GM12892 (cell line): ENCODE measurements at places on chromosomes 12 and 14.

GRCh38 chr12:55931317-55931779 is 386 bp downstream of the DGKA start:
- no peak for DNase-seq

GRCh38 chr12:120936197-120936596 is 32.0 kb upstream of the SPPL3 start:
- DNase-seq: no peak

GRCh38 chr14:71361336-71361735 is 454.1 kb downstream of the PCNX1 start:
- no peak for DNase-seq

GRCh38 chr12:69682110-69682755 is 16.9 kb downstream of the BEST3 start:
- DNase-seq: no peak

DNA sequence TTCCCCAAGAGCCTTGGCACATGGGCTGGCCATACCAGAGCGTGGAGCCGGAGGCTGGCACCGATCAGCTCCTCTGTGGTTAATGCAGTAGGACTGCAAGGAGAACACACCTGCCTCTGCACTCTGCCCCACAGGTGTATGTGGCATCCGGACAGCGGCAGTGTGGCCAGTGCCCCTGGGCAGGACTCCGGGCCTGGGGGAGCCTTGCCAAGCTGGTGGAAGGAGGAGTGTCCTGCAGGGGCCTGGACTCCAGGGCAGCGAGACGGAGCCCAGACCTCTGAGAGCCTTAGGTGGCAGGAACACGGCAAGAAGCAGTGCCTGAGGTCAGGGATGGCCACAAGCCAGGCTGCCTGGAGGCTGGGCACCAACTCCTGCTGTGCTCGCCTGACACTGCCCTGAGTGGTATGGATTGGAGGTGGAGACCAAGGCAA is 5.3 kb upstream of the BEGAIN start:
- no peak for DNase-seq

- DNase-seq: peak; percentile 46
Observed at GRCh38 chr14:51846631-51847488, 13.6 kb upstream of the GNG2 start.

GRCh38 chr12:46439793-46440511 is 67.4 kb upstream of the SLC38A2 start:
- DNase-seq: no peak

GRCh38 chr14:61618448-61618847 is 76.9 kb upstream of the HIF1A start:
- DNase-seq: no peak

GRCh38 chr14:89371585-89372511 is 45.2 kb downstream of the FOXN3 start:
- no peak for DNase-seq

DNA sequence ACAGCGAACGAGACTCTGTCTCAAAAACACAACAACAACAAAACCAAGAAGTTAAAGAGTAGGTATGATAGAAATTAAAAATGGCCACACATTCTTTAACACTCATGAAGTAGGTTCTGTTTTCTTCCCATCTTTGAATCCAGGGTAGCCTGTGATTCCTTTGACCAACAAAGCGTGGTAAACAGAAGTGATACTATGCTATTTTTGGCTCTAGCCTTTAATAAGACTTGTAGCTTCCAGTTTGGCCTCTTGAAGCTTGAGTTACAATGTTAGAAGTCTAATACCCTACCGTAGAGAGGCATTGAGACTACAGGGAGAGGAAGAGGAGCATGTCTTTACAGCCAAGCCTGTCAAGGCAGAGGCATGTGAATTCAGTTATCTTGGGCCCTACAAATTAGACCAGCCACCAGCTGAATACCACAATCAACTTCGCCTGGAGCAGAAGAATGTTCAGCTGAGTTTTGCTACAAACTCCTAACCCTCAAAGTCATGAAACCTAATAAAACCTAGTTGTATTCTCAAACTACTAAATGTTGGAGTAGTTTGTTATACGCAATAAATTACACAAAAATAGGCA is 4.9 kb upstream of the NEMF start:
- no peak for DNase-seq

- DNase-seq: no peak
Observed at GRCh38 chr12:34335819-34336262, 313.5 kb downstream of the ALG10 start.

DNA sequence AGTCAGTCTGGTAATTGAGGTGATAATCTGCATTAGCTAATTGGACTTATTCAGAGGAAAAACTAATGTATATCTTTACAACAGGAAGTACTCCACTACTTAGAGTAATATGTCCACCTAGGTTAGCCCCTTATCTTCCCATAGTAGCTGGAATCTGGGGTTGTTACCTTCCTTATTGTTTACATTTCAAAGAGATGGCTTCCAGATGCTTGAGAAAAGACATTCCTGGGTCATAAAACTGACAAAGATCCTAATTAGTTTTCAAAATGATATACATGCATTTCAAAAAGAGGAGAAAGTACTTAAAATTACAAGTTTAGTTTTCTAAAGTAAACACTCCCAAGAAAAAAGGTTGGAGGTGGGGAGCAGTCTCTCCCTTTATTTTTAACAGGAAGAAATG is 78.1 kb downstream of the RPL10L start:
- no peak for DNase-seq

DNA sequence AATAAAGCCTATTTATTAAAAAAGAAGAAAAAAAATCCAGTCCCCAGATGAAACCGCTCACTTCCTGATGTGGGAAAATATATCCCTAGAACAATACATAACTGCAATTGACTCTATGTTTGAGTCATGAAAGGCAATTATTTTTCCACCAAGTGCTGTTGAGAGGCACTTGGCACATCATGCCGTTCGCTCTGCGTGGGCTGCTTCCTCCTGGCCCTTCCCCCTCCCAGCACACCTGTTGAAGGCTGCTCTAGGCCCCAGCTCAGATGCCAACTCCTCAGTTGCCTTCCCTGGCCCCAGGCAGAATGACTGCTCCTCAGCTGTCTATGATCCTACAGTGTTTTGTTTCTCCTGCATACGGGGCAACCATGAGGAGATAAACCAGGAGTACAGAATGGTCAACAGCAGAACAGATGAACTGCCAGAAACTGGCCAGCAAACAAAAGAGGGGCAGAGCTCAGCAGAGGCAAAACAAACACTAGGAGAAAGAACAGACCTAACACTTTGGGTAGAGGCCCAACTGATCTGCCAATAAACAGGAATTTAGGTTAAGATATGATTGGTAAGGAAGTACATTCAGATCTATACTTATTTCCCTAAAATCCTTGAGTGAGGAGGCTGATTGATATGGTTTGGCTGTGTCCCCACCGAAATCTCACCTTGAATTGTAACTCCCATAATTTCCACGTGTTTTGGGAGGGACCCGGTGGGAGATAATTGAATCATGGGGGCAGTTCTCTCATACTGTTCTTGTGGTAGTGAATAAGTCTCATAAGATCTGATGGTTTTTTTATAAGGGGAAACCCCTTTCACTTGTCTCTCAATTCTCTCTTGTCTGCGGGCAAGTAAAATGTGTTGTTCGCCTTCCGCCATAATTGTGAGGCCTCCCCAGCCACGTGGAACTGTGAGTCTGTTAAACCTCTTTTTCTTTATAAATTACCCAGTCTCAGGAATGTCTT is 58.6 kb downstream of the SLC38A1 start:
- no peak for DNase-seq

DNA sequence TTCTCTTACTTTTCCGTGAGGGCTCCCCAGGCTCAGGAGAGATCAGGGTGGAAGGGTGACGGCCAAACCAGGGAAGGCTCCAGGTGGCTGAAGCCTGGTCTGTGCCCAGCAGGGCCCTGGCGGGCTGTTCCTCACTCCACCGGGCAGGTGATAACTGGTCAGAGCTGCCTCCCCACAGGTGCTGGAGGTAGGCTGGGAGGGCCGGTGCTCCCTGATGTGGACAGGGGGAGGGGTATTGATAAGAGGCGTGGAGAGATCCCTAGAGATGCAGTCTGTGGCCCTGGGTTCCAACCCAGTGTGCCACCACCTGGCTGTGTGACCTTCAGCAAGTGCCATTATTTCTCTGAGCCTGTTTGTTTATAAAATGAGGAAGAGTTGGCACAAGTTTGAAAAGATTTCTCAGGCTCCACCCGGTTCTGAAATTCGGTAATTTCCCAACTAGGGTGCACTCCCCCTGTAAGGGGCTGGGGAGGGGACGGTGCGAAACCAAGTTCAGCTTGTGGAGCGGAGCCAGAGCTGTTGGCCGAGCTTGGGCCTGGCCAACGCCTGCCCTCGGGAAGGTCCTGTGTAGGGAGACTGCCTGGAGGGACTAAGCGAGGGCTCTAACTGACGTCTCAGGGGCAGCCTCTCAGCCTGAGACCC is 1.0 kb upstream of the NR4A1 start:
- DNase-seq: no peak

- DNase-seq: no peak
Observed at GRCh38 chr12:107349839-107350238, 256.5 kb upstream of the CRY1 start.

DNA sequence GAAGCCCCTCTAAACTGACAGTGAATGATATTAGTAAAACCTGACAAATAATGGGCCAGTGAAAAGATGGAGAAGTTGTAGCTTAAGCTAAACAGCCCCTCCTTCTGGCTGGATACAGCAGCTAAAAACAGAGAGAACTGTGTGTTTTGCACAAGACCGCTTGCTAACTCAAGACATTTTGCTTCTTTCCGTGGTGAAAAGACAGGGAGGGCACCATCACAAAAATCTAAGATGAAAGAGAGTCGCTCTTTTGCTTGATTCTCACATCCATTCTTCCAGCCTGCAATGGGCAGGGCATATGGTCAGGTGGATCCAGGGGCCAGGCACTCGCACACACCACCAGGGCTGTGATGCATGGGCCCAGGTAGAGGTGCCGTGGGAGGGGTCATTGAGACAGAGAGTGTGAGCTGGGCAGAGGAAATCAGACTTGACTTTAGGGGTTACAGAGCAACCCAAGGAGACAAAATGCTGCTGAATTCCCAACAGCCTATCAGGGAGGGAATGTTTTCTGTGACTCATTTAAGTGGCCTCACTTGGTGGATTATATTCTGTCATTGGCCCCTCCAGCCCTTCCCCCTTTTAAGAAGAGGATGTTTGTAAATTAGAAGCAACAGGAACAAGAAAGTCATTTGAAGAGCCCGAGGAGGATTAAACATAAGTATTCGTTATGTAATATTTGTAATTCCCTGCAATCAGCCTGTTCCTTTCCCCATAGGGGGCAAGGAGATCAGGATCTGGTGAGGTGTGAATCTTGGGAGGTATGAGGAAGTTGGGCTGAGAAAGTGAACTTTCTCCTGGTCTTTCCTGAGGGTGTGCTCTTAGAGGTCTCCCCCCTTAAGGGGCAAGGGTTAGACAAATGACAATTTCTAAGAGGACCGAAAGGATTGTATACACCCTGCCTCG is 12.3 kb downstream of the EMP1 start:
- no peak for DNase-seq

DNA sequence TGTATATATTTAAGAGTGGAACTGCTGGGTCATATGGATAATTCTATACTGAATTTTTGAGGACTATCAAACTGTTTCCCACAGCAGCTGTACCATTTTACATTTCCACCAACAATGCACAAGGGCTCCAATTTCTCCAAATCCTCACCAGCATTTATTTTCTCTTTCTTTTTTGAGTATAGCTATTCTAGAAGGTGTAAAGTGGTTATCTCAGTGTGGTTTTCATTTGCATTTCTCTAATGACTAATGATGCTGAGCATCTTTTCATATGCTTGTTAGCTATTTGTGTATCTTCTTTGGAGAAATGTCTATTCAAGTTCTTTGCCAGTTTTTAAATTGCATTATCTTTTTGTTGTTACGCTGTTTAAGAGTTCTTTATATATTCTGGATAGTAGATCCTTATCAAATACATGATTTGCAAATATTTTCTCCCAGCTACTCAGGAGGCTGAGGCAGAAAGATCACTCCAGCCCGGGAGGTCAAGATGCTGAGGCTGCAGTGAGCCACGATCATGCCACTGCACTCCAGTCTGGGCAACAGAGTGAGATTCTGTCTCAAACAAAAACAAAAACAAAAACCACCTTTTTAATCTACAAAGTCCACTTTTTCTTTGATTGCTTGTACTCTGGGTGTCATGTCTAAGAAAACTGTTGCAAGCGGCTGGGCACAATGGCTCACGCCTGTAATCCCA is 32.8 kb downstream of the GTF2A1 start:
- DNase-seq: no peak

DNA sequence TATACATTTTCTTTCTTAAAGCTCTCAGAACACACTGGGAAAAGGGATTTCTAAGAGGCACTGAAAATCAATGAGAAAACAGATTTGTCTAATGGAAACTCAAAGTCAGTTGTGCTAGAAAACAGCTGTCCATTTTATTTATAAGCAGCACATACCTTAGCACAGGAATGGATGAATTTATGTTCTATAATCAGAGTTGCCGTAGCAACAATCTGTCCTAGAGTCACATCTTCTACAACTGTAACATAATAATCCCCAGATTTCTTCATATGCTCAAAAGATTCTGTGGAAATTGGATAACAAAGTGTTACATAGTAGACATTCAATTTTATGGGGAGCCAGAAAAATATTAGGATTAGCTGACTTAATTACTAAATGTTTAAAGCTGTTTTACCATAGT is 9.8 kb downstream of the GNPNAT1 start:
- no peak for DNase-seq

DNA sequence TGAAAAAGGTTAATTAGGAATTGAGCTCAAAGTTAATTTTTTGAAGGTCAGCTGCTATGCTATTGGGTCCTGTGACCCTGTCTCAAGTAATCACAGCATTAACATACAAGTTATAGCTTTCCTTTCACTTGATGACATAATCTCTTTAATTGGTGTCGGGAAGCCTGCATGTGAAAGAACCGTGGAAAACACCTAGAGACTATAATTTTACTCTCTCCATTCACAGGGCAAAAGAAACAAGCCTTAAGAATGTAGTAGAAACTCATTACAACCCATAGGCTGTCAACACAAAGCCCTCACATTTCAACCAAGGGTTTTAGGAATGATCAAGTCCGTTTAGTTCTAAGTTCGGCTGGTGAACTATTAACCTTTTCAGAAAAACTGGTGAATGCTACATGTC is 104.4 kb downstream of the PPM1A start:
- DNase-seq: no peak

GRCh38 chr14:71734885-71735284 is 197.3 kb upstream of the RGS6 start:
- DNase-seq: no peak

GRCh38 chr12:54692353-54692752 is 44.2 kb upstream of the DCD start:
- no peak for DNase-seq

DNA sequence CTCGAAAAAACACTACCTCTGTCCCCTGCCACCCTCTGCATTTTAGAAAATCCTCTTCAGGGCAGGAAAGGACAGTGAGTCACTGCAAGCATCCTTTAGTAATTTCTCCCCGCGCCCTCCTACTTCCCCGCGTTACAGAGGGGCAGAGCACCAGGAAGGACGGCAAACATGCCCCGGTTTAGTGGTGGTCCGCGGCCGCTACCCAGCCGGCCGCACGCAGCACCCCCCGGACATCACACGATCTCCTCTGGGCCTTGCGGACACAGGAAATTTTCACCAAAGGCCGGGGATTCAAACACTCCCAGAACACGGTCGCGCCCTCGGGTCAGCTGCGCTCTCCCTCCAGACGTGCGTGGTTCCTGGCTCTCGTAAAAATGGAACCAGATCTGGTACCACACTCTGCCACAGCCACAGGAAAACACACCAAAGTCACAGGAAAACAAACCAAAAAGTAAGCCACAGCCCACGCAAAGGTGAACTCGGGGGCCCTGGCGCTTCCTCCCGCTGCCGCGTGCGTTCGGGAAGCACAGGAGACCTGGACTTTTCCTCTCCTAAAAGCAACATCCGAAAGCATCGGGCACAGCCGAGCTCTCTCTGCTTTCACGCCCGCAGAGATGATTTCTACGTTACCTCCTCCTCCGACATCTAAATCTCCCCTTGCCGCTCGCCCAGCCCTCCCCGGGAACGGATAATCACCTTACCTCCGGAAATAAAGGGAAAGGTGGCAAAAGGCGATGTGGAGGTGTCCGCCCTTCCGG is 839 bp downstream of the SLC38A1 start:
- peak; percentile 14 for DNase-seq
